ENCODE measurements at places on chromosomes 12 and 14. TPM values are rescaled to one million over a fixed set of nuclear protein-coding genes. Genes with fewer than 3 reads are reported as not detected.

GRCh38 chr12:131619736-131620506 lies 91.0 kb upstream of the SFSWAP start:
- DNase-seq: no peak

LRP1 gene
- total RNA-seq: 125 TPM

- DNase-seq: no peak
Measured at GRCh38 chr12:541676-542324, 82.1 kb downstream of the B4GALNT3 start.

- no peak for DNase-seq
Measured at GRCh38 chr12:19058235-19059021, 71.1 kb upstream of the PLEKHA5 start.

- DNase-seq: no peak
Measured at GRCh38 chr14:104752423-104752734, 568 bp upstream of the SIVA1 start.

DNA sequence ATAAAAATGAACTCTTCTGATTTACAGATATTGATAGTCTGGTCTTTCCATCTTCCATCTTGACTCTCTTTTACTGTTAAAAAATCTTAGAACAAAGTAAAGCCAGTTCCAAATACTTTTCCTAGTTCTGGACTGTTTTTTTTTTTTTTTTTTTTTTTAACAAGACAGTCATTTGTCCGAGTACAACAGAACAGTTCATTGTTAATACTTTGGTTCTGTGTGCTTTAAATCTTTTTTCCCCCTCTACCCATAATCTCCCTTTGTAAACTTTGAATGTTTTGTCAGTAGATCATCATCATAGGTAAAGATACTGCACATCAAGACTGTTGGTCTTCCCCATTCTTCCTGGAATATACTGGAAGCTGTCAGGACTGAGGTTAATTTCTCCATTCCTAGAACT lies 38.0 kb downstream of the ADIPOR2 start:
- no peak for DNase-seq

DNA sequence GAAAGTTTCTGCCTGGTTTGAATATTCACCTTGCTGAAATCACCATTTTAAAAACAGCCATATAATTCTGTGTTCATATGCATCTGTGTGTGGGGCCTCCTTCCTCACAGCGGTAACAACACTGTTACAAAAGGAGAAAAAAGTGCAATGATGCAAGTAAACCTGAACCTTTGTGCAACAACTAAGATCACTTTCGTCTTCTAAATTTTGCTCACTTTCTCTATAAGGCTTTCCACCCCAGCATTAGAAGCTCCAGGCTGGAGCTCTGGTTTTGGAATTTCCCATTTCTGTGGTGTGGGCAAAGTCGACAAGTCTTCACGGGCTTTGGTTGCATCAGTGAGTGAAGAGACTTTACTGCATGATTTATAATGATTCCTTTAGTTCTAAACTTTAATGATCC lies 18.4 kb downstream of the FGD6 start:
- DNase-seq: no peak

OR4E2 gene
- total RNA-seq: not detected

GRCh38 chr12:87687362-87687761 lies 341.8 kb downstream of the C12orf50 start:
- no peak for DNase-seq

DNA sequence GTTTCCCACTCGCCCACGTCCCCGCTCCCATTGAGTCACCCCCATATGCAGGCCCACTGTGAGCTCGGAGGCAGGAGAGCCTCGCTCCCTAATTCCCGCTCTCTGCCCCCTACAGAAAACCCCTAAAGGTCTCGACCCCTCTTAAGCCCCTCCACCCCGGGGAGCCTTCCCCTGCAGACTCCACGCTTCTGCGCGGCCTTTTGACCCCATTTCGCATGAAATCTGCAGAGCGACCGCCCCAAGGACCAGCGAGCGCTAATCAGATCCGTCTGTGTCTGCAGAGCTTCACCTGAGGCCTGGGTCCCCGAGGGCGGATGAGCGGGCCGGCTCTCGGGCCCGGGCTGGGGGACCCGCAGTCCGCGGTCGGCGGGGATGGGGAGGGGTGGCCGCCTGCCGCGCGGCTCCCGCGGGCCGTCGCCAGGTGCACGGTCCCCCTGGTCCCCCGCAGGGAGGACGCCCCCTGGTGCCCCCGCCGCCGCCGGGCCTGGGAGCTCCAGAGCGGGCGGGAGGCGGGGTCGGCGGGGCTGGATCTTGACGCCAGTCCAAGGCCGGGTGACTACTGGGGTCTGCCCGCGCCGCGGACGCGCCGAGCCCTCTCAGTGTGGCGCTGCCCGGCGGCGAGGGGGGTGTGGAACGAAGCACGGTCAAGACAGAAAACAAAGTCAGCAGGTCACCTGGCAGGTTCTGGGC lies 10.1 kb downstream of the BMP4 start:
- DNase-seq: peak; percentile 56

DNA sequence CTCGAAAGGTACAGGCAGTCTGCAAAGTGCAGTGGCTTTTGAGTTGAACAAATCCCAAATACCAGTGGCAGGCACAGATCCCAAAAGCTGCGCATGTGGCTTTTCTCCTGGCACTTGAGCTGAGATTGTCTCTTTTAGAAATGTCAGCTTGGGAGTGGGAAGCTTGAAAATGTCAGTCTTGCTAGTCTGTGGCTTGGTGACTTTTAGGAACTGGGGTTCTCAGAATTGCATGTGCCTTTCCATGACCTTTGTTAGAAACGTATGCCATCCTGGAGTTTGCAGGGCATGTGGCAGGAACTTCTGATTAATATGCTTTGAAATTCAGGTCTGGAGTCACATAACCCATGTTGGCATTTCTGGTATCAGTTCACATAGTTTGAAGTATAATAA lies 182.1 kb downstream of the CHST11 start:
- DNase-seq: no peak

PRB2 gene
- not detected for total RNA-seq

GRCh38 chr14:105089746-105090492 lies 24.7 kb upstream of the GPR132 start:
- no peak for DNase-seq

BDKRB2 gene
- total RNA-seq: 3.8 TPM

- DNase-seq: no peak
Measured at GRCh38 chr14:57930241-57930975, 64.5 kb upstream of the SLC35F4 start.

BDKRB1 gene
- total RNA-seq: not detected

DNA sequence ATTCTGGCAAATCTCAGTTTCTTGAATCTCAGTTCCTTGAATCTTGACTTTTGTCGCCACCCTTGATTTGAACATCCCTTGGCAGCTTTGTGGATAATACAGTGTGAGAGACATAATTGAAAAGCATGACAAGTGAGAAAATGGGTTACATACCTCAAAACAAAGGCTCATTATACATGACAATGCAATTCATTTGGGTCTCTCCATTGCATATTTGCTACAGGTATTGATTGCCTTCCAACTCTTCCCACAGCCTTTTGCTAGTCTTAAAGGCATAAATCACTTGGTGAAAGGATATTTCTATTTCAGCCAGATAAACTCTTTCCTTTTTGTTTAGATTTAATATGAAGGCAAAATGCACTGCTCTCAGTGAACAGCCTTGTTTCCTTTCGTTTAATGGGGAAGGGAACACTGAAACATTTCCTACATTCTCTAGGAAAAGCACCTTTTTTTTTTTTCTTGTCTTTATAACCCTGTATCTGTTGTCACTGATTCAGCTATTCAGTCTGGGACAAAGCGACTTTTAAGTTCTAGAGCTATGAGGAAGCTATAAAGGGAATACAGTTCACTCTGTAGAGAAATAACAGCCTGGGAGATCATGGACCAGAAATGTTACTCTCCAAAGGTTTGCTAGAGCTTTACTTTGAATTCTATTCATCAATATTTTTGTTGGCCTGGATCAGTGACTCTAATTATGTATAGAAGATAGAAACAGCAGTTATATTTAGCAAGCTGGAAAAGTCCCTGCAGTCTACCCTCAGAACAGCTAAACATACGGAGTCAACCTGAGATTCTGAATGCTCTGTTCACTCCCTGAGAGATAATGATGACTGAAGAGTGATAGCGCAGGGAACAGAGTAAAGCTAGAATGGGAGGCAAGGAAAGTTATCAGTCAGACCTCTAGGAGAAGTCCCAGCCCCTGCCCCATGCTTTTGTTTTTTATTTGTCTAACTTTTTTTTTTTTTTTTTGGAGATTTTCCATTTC lies 311.4 kb downstream of the RGS6 start:
- DNase-seq: no peak

DNA sequence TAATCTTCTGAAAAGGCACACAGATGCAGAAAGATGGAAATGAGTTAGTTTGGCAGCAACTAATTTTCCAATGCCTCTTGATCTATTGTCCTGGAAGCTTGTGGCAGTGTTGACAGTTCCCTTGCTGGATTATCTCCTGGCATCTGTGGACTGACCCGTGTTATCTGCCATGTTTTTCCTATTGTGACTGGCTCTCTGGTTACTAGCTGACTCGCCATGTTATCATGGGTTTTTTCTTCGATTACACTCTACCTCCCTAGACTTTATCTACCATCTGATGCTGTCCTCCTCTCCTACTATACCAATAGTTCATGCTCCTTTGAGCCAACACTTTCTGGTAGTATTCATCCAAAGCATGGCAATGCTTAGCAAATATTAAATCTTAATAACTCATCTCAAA lies 63.3 kb upstream of the FLRT2 start:
- DNase-seq: no peak

REM2 gene
- 73.2 TPM for total RNA-seq

DNA sequence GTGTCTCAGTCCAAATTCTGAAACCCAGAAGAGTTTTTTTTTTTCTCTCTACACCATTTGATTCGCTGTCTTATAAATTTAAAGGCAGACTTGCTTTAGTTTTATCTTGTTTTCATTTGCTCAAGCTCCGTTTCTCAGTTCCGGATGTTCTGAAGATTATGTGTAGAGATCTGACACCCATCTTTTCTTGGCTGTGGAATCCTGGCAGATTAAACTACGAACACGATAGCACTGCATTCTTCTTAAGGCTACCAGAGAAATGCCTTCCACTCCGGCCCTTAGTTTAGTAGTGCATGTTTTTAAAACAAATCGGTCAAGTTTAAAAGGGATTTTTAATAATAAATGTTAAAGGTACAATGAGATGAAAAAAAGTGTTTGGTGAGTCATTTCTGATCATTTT lies 106.4 kb downstream of the LMO3 start:
- DNase-seq: no peak

PCNX1 gene
- 62.5 TPM for total RNA-seq

- DNase-seq: no peak
Measured at GRCh38 chr14:68544081-68544892, 248.6 kb downstream of the ZFP36L1 start.

DNA sequence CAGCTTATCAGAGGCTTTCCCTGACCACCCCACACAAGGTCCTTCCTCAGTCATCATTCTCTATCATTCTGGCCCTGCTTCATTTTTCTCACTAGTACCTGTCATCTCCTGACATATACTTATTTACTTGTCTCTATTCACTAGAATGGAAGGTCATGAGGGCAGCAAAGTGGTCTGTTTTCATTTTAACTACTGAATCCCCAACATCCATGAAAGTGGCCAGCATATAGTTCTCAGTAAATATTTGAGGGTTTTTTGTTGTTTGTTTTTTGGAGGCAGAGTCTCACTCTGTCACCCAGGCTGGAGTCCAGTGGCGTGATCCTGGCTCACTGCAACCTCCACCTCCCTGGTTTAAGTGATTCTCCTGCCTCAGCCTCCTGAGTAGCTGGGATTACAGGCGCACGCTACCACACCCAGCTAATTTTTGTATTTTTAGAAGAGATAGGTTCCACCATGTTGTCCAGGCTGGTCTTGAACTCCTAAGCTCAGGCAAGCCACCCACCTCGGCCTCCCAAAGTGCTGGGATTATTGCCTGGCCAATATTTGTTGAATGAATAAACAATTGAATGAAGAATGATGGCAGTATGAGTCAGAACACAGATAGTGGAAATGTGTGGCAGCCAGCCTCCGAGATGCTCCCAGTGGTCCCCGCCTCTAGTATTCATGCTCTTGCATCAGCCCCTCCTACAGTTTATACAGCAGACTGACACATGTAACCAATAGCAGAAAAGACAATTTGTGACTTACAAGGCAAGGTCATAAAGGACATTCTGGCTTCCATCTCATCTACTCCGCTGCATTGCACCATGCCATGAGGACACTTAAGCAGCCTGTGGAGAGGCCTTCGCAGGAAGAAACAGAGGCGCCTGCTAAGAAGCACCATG lies 7.0 kb upstream of the ANO6 start:
- no peak for DNase-seq

- no peak for DNase-seq
Measured at GRCh38 chr12:101829639-101830366, 956 bp downstream of the GNPTAB start.

DNA sequence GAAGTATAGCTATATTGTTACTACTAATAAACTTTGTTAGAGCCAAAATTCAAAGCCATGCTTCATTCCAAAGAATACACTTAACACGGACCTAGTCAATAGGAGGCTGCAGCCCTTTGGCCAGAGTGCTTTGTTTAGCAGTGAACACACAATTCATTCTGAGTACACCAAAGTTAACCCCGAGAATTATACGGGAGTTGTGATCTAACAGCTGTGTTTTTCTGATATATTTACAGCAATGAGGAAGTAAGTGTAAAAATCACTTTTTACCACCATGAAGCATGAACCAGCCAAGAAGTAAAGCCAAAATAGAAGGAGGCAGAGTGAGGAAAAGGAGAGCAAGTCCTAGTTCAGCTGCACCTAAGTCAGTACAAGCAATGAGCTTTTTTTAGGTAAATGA lies 156.8 kb upstream of the PDE3A start:
- DNase-seq: no peak

MAP1LC3B2 gene
- total RNA-seq: 4.4 TPM

NRXN3 gene
- 1.2 TPM for total RNA-seq

DNA sequence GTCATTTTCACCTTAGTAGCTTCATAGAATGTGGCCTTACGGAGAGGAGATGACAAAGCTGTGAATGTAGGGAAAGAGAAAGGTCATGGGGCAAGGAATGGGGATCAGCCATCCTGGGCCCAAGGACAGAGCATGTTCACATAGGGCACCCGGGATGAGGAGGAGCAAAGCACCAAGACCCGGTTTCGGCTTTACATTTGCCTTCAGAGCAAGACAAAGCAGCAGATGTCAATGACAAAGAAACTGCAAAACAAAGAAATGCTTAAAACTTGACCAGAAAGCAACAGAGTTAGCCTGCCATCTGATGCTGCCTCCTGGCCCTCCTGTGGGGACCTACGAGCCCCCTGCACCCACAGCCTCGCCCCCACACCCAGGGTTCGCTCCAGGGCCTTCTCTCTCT lies 249.2 kb downstream of the SLC41A2 start:
- DNase-seq: no peak

All from glutamatergic neuron (in vitro differentiated cells).